ENCODE measurements at places on chromosomes 11 and 22.

DNA sequence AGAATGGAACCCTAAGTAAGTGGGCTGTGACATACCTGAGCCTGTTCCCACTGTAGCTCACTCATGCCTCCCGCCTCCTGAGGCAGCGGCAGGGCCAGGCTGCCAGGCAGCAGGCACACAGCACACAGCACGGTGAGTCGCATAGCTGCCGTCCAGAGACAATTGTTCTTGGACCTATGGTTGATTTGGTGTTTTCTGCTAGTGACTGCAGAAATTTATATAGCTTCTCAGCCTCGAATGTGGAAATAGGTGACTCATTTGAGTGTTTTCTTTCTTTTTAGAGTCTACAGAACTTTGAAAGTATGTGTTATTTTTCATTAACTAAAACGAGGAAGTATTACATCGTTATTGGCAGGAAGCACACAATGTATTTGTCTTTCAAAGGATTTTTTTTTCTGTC is at the start of gene MMP7:
Gene MMP7 (minus strand): TSS at position 190 of the 400 bp plus-strand sequence. CDS start 47 bp downstream, at position 143.
- DNase-seq, result no peak

DNA sequence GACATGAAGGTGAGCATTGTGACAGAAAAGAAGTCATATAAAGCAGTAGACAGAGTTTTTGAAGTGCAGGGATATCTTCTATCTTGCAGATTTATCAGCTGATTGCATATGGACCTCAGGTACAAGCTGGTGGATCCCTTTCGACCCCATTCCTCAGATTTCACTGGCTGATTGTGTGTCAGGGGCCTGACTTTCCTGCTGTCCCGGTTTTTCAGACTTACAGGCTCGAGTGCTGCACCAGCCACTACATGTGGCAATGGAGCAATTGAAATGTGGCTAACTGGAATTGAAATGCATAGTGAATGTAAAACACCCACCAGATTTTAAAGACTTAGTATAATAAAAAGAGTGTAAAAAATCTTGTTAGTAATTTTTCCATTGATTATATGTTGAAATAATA is 50.3 kb downstream of the CLMP start:
- DNase-seq, result no peak

DNA sequence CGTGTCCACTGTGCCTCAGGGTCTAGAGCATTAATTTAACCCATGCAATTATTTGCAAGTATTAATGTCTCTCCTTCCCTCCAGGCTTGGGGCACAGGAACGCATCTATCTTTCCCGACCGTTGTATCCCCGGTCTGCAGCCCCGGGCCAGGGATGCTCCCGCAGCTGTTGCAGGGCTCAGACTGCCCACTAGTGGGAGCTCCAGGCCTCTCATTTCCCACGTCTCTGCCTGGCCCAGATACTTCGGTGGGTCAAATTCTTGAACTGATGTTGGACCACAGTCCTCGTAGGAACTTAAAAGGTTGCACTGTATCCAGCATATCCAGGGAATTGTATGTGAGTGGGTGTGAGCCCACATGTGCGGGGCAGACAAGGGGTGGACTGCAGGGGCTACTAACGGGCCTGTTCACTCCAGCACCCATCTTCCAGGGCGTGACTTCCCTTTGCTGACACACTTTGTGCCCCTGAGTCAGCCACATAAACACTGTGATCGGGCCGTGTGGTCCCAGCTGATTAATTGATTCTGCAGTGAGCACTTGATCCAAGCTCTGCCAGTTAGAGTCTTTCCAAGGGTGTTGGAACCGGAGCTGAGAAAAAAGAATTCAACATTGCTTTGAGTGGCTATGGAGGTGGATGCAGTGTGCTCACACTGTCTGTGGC is 451.3 kb downstream of the TBC1D22A start:
- DNase-seq, result peak; percentile 14

DNA sequence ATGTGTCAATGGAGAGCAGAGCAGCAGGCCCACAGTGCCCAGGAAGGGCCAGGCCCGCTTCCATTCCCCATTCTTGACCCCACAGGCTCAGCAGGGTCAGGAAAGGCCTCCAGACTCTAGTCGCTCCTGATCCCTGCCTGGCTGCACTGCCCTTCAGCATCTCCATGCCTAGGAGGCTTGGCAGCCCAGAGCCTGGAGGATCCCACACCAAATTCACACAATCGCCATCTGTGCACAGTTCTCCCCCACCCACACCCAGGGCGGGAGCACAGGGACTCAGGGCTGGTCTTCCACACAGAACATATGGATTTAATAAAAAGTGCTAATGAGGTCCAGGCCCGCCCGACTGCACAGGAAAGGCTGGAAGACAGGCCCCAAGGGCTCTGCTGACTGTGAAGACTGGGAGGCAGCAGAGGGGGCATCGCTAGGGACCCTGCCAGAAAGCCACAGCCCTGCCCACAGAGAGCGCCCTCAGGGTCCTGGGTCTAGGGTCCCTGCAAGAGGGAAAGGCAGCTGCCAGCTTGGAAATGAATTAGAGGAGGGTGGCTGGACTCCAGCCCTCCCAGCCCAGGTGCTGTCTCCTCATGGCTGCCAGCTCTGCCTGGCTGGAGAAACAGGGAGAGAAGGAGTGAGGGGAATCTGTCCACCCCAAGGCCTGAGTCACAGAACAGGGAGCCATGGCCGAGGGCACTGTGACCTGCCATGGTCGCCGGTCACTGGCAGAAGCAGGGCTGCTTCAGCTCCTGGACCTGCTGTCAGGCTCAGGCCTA is 39.7 kb downstream of the DKK3 start:
- no peak for DNase-seq

DNA sequence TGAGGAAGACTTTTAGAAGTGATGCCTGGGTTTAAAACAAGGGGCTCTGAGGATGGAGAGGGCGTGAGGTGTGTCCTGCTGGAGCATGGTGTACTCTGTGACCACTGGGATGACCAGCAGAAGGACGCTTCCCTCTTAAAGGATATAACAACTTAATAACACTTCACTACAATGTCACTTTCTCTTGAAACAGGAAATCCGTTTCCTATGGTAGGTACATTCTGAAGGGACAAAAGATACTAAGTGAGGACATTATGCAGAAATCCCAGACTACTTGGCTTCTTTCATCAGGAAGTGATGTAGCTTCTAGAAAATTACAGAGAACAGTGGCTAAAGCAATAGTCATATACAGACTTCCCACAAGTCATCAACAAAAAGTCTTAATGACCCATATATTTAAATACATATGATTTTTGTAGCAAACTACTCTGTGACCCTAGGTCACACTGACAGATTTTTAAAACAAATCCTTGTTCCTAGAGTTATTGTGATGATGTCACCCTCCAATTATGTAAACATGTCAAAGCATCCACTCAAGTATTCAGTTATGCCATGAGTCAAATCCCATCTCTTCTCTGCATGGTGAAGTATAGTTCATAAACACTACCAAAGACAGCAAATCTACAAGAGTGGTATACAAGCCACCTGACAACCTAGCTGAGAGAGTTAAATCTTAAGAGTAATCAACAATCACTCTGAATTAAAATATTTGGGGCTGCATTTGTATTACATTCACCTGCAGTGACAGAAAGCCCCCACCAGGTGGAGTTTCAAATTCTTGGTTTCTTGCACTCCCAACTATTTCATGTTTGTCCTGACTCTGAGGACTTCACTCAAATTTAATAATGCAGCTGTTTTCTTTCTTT is 32.8 kb downstream of the PITPNB start:
- peak; percentile 14 for DNase-seq

GRCh38 chr11:11253497-11253896 is 99.6 kb downstream of the CSNK2A3 start:
- no peak for DNase-seq

DNA sequence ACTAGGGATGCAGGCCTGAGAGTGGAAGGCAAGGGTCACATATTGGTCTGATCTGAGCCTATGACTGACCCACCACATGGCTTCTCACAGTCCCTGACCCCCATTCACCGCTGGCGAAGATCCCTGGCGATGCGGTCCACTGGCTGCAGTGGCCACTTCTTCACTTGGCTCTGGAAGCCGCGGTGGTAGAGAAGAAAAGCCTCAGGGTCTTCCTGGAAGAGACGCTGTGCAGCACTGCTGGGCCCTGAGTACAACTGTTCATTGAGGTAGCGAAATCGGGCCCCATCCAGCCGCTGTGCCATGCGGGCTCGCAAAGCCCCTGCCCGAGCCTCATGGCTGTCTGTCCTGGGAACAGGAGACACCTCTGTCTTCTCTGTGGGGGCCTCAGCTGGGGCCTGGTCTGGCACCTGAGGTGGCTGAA is 2.4 kb downstream of the RRP8 start:
- DNase-seq, result no peak

DNA sequence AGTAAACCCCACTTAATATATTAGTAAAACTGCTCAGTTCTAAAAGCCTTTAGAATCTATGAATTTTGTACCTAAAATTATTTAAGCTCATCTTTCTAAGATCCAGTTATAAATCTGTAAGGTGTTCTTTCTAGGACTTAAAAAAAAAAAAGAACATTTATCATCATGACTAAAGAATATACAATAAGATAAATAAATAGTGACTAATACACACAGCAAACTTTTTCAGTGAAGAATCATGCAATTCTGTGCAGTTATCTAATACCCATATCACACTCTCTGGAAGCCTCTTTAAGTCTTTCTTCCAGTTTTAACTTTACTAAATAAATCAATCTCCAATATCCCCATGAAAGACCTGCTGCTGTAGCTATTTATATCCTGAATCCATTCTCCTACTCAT is 59.8 kb downstream of the CEP57 start:
- no peak for DNase-seq

- DNase-seq, result no peak
Measured at GRCh38 chr11:72984453-72985077, 157.6 kb downstream of the FCHSD2 start.

DNA sequence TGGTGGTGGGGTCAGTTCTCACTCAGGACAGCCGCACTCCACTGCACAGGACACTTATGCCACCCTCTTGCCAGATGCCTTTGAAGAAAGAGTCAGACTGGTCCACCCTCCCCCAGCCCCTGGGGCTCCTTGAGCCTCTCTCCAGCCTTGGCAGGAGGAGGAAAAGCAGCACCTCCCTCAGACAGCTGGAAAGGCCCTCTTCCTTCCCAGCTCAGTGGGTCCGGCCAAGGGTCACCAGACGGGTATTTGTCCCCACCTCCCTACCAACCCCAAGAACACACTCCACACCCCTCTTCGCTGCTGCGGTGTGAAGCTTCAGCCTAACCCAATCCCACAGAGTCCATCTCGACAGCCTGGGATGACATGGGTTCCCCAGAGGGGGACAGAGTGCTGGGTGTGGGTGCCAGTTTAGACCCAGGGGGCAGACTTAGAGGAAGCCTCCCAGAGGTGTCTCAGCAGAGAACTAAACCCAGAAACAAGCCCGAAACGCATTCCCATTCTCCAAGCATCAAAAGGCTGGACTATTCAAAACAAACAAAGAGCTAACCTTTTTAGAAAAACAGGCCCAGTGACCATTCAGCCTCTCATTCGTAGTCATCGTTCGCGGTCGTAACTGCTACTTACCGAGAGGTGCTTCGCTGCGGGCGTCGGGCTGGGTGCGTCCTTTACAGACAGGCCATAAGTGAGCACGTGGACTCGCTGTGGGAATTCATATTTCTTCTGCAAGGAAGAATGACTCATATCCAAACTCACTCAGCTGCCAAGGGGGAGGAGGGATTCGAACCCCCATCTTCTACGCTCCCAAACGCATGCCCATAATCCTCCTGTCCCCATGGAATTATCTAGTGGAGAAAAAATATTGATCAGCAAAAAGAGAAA is 57.5 kb upstream of the ANO1 start:
- DNase-seq, result no peak

- DNase-seq, result no peak
Measured at GRCh38 chr11:114155116-114155515, 95.6 kb downstream of the ZBTB16 start.

DNA sequence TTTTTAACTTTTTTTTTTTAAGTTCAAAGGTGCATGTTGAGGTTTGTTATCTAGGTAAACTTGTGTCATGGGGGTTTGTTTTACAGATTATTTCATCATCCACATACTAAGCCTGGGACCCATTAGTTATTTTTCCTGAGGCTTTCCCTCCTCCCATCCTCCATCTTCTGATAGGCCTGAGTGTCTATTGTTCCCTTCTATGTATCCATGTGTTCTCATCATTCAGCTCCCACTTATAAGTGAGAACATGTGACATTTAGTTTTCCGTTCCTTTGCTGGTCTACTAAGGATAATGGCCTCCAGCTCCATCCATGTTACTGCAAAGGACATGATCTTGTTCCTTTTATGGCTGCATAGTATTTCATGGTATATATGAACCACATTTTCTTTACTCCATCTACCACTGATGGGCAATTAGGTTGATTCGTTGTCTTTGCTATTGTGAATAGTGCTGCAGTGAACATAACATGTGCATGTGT is 14.4 kb downstream of the DEUP1 start:
- DNase-seq, result no peak

DNA sequence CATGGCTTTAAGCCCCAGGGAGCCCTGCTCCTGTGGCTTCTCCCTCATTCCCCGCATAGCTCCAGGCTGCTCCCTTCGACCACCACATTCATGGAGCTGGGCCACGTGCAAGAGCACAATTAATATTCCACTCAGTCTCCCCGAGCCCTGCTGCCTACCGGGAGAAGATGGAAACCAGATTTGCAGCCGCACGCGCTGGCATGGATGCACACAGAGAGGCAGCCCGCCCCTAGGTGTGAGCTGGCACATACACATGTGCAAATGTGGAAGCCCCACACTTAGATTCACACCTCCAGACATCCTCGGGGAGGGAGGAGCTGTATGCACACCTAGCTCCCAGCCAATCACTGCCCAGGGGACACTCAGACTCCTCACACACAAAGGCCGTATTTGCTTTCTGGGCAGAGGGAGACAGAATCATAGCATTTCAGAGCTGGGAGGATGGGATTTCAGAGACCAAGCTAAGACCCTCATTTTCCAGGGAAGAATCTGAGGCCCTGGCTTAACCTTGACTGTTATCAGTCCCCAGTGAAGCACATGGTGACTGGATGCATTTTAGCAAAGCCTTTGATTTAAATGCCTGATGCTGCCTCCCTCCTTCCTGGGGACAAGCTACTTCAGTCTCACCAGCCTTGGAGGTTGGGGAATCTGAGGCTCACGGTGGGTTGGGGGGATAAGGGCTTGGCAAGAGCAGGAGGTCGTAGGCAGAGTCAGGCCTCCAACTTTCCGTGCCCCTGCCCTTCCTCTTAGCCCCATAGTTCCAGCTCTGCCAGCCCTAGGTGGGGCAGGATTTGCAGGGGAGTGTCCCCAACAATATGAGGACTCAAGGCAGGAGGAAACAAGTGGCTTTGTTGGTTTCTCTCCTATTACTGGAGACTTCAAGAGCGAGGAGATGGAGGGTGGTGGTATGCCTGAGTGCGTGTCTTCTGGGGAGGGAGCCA is 5.3 kb upstream of the CREB3L1 start:
- DNase-seq, result no peak

- DNase-seq, result no peak
Measured at GRCh38 chr11:35639591-35640179, 21.4 kb downstream of the FJX1 start.

Measured in activated CD8-positive, alpha-beta memory T cell treated with anti-CD3 and anti-CD28 coated beads for 1 hour (primary cell).